ENCODE measurements at places on chromosomes 4 and X. TPM values are rescaled to one million over a fixed set of nuclear protein-coding genes. Genes with fewer than 3 reads are reported as not detected.

The HPGD gene
- 2.1 TPM for total RNA-seq

DNA sequence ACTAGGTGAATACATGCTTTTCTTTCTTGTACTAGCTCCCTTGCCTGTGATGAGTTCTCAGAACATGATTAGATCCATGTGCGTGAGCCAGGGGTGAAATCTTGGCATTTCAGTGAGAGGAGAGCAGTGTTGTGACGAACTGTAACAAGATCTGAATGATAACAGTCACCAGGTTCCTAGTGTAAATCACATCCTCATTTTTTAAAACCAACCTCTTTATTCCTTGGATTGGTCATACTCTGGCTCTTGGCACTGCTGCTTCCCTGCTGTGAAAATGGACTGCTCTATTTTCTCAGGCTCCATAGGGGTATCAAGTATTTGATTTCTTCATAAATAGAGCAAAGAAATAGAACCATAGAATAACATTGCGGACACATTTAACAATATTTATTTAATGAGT lies 206.3 kb downstream of the SLC4A4 start:
- no peak for ATAC-seq

GRCh38 chr4:677431-678293 lies 3.3 kb downstream of the MYL5 start:
- ATAC-seq = peak; percentile 34

DNA sequence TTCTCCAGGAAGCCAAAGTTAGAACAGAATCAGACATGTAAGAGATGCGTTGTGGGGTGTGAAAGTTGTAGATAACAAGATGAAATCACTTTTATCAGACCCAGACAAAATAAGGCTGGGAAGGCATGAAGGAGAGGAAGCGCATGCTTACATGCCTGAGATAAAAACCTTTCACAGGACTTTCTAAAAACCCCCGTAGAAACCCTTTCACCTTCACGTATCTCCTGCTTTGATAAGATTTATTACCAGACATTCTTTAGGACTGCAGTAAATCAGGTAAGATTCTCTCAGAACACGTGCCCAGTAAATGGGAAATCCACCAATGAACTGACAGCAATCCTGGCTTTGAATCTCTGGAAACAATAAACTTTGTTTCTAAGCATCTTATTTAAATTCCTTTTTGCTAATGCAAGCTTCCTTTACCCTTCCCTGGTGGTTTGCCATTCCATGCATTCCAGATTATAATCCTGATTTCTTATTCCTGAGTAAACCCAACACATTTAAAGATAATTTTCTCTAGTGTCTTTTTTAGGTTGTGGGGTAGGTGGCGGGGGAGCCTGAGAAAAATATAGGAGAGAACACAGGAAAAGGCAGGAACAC lies 254.6 kb upstream of the LDB2 start:
- no peak for ATAC-seq

The NHSL2 gene
- total RNA-seq = 1.4 TPM

The DGKQ gene
- 3.3 TPM for total RNA-seq

The MAMLD1 gene
- 0.96 TPM for total RNA-seq
